IPS DF 19.7 (cell line): ENCODE measurements at places on chromosomes 4 and X.

GRCh38 chrX:134948333-134949241, 42.2 kb upstream of the SMIM10 start:
- DNase-seq: no peak

- no peak for DNase-seq
These were observed 17.0 kb upstream of the ARHGAP24 start for GRCh38 chr4:85457752-85458467.

- no peak for DNase-seq
These were observed 102.1 kb upstream of the TENM3 start for GRCh38 chr4:182141061-182141460.

DNA sequence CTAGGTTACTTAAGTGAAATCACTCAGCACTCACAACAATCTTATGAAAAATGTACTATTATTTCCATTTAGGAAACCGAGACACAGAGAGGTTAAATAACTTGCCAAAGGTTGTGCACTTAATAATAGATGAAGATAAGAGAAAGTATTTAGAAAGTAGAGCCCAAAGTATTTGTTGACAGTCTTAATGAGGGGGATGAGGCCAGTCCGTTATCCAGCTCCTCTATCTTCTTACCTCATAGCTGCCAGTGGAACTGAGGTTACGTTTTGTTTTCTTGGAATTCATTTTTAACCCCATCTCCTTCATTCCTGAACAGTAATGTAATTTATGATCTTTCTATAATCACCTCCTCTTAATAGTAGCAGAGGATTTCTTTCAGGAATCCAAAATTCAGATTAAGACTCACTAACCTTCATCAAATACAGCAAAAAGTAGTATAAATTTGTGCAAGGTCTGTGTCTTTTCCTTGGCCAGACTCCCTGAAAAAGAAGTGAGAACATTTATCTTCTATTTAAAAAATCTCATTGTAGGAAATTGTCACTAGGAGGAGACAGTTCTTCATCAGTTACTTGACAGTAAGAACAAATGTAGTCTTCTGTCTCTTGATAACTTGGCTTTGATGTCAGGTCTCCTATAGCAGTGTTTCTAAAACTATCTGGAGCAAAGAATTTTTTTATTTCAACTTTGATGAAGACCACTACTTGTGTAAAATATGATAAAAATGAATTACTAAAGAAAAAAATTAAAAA, 35.5 kb downstream of the F8 start:
- DNase-seq: no peak

- no peak for DNase-seq
These were observed 327.4 kb downstream of the PPP3CA start for GRCh38 chr4:101019941-101020401.

DNA sequence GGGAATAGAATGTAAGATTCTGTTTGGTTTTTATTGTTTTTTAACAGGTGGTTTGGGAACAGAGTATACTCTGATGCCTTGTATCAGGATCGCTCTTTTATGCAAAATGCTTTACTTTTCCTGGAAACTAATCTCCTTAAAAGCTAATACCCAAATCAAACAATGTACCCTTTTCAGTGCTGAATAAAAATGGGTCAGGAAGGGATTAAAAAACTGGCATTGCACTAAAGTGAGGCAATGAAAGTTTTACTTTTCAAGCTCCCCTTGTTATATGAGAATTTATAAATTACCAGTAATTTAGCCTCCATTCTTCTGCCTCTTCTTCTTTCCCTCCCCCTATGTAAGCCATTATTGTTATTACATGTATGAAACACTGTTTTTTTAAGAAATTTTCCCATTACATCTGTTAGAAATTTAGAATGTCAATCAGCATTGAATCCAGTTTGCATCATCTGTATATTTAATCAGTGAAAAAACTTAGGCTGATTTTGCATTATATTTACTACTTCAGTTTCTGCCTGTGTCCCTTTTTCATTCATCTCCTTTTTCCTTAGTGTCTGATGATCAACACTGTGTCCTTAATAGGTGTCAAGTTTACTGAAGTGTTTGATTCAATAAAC, 89.7 kb upstream of the NPNT start:
- no peak for DNase-seq

- DNase-seq: no peak
These were observed 88.7 kb downstream of the DCTD start for GRCh38 chr4:182828360-182829025.

- DNase-seq: no peak
These were observed 28.1 kb upstream of the HPRT1 start for GRCh38 chrX:134431894-134432293.

DNA sequence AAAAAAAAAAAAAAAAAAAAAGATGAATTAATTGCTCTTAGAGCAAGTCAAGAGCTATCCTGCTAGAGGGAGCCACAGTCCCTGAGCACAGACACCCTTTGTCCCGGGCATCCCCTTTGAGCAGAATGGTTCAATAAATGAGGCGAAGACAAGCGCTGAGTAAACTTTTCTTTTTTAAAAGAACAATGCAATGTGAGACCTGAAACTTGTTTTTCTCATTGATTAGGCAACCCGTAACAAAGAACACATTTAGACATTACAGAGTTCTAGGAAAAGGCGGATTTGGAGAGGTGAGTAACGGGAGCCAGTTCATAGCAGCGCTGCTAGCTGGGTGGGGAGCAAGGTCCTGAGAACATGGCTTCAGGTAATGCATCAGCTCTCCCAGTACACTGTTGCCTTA, 46.1 kb downstream of the GRK4 start:
- no peak for DNase-seq

DNA sequence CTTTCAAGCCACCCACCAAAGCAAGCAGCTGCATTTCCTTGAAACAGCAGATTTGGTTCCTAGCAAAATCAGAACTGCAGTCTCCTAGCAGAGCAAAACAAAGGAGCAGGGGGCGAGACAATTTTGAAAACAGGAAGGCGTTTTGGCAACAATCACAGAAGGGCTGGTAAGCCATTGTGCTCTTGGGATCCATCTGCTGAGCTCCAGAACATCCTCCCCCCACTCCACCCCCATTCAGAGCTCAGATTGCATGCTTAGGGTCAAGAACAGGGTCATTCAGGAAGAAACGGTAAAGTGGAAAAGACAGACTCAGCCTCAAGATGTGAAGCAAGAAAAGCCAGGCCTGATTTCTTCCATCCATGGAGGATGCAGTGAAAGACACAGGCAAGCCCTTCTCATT, 7.6 kb upstream of the PCDH19 start:
- DNase-seq: no peak

GRCh38 chr4:121551271-121551670, 145.5 kb downstream of the ANXA5 start:
- no peak for DNase-seq

DNA sequence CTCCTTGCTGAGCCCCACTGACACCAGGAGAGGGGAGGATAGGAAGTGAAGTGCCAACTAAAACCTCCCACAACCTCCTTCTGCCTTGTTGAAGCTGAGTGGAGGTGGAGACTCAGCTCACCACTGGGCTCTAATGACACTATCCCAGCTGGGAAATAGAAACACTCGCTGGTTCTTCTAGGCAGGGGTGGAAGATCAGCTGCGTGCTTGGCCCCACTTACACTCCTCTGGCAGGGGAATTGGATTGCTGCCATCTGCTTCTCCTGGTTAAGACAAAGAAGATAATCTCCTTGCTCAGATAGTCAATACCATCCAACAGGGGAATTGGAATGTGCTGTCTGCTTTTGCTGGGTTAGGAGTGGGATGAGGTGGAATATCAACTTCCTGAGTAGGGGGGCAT, 392.5 kb downstream of the ZNF674 start:
- DNase-seq: no peak

DNA sequence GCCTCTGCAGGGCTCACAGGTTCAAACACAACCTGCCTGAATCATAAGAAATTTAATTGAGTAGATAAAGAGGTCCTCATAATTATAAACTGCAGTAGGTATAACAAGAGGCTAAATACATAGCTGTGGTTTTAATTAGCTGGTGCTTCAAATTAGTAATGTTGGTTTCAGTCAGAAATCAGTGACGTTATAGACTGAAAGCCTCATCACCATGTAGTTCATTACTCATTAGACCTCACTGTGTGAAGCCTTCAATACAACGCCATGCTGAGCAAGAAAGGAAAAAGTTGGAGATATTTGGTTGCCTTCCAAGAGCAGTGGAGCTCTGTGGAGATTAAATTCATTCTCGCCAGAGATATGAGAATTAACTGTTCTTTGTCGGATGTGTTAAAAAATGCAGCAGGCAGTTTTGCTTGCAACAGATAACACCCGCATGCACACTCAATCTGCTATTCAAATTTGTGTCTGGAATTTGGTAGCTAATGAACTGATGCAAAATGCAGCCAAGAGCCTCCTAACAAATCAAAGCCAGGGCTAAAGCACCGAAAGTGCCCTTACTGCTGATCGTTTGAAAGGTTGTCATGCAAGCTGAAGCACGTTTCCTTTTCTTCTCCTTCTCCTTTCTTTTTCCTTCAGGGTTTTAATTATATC, 148.9 kb downstream of the AFF2 start:
- DNase-seq: no peak

DNA sequence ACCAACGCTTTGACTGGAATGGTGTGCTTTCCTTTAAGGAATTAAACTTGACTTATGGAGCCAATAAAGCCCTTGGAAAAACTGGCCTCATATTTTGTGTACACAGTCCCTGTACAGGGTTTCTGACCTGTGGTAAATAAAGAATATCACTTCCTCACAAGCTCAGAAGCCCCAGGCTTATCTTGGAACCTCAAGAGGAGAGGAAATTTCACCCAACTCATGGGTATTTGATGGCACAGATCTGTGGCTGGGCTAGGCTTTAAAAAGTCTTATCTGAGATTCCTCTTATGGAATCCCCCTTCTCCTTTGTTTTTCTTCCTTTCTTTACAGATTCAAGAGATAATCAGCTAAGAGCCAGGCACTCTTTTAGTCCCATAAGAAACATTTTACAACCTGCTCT, 89.3 kb upstream of the USP38 start:
- no peak for DNase-seq

GRCh38 chr4:184313702-184314659, 96.3 kb upstream of the ENPP6 start:
- DNase-seq: no peak

DNA sequence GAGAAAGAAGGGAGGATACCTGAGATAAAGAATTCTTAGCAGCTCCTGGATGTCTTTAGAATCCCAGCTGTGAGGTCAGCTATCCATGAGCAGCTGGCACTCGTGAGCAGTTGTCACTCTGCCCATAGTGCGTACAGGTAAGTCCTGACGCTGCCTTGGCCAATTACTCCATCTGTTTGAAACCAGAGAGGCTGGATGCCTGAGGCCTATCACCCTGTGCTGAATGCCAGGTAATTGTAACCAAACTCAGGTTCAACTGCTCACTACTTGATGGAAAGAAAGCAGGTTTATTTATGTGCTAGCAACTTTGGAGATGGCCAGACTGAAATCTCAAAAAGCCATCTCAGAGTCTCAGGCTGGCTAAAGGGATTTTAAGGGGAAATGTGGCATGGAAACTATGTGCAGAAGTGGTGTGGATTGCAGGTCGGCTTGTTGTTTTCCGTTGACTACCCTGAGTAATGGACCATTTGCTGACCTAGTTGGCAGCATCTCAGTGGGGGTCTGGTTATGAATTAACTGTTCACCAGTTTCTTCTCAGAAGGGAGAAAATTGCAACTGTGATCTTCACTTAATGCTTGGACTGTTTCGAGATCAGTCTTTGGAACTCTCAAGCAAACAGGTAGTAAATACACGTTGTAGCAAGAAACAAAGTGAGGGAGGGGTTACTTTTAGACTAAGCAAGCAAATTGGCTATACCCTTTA, 1614.0 kb upstream of the PCDH10 start:
- DNase-seq: no peak

DNA sequence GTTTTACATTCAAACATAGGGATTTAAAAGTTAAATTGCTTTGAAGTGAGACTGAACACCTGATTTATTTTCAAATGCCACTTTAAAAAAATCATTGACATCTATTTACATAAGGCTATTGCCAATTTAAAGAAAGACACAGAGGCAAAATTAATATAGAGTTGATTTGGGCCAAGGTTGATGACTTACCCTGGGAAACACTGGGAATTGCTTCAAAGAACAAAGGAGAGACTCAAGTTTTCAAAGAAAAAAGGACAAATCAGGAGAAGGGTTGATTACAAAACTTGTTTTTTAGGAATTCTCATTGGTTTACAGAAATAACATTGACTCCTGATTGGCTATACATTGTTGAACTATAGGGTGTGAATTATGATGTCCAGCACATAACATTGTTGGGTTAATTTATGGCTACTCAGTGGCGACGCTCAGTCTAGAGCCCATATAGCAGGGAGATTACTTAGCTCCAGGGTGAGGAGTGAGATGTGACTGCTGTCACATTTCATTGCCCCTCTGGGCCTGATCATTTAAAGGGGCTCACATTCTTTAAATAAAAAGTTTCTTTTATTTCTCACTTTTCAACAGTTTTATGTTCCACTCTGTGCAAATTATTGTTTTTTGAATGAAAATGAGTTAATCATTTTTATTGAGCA, 184.6 kb downstream of the SPATA18 start:
- DNase-seq: no peak

DNA sequence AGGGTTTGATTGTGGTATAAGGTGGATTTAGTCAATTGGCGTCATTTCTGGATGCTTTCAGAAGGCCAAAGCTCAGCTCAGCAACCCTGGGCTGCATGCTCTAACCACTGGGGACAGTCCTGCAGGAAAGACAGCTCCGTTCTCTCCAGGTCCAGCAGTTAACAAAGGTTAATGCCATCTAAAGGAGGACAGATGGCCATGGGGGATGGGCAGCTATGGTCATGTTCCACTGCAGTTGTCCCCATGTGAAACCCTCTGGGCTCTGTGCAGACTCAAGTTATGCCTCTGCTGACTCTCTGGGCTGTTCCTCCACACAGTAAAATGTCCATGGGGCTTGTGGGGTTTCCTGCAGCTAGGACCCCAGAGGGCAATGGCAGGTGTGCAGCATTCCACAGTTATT, 562.1 kb upstream of the ADGRL3 start:
- DNase-seq: no peak

DNA sequence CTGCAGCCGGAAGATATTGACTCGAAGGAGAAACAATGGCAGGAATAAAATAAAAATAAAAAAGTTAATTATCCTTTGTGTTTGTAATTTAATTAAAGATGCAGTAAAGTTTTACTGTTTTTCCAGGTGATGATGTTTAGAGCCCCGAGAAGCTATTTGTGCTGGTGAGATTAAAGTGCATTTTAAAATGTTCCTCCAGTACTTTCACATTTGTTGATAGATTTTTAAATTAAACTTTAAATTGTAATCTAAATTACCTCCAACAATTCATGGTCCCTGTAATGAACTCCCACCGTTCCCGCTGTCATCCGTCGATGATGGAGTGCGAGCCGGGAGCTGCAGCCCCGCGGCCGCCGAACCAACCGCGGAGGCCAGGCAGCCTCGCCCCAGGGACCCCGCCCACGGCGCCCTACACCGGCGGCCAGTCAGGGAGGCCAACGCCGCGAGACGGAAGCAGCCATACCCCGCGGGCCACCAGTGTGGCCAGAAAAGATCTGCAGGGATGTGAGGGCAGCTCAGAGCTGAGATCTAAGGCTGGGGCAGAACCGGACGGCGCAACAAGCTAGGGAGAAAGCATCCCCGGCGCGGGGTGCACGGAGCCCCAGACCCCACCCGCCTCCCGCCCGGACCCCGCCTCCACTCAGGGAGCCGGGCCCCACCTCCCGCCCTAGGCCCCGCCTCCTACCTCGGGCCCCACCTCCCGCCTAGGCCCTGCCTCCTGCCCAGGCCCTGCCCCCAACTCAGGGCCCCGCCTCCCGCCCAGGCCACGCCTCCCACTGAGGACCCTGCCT, 104.0 kb downstream of the FAM53A start:
- DNase-seq: no peak

- DNase-seq: peak; percentile 47
These were observed 91.4 kb downstream of the GABRB1 start for GRCh38 chr4:47122592-47123291.
